T-cell (primary cell): ENCODE measurements at places on chromosomes 11 and 22. TPM values are rescaled to one million over a fixed set of nuclear protein-coding genes. Genes with fewer than 3 reads are reported as not detected.

DNA sequence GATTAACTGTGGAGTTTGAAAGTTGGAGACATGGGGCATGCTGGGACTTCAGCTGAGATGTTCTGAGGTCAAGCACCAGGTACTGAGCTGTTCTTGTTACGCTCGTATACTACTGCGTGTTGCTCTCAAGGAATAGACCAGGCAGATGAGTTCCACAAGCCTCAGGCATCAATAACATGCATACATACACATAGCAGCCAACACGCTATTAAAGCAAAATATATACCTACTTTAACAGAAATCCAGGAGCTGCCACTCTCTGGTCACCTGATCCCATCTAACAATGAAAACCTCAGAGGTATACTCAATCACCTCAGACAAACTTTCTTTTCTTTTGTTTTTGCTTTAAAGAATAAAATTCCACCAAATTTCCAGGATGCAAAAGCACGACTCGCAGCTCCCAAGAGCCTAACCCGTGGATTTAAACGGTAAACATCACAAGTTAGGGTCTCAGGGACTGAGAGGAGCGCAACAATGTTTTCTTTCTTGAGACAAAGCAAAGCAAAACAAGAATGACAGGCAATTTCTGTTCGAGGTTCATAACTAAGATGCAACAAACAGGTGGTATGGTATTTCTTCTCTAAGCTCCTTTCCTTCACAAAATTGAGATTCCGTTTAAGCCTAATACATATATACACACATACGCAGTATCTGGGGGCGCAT, 16.5 kb downstream of the BLID start:
- DNase-seq = no peak

DNA sequence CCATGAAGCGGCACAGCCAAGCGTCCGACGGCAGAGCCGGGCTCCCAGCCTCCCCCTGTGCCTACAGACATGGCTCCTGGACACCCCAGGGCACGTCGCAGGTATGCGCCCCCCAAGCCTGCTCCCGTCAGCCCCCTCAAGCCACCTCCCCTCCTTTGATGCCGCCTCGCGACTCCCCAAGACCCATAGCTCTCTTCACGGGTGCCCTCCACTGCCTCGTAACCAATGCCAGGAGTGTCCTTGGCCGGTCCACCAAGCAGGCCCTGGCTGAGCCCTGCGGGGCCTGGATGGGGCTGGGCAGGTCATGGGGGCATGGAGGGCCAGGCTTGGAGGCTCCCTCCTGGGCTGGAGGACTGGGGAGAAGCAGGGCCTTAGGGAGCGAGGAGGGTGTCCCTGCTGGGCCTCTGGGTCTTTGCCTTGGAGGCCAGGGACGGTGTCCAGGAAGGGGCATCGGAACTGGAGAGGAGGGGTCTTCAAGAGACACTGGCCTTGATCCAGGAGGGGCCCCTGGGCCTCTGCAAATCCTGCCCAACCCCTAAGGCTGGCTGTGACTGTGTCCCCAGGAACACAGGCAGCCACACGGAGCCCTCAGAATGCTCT, 9.2 kb downstream of the ANO9 start:
- no peak for DNase-seq

GRCh38 chr11:64543818-64544217, 47.2 kb upstream of the SLC22A12 start:
- no peak for DNase-seq

GRCh38 chr11:72789493-72790131, 4.2 kb downstream of the STARD10 start:
- DNase-seq = no peak

DNA sequence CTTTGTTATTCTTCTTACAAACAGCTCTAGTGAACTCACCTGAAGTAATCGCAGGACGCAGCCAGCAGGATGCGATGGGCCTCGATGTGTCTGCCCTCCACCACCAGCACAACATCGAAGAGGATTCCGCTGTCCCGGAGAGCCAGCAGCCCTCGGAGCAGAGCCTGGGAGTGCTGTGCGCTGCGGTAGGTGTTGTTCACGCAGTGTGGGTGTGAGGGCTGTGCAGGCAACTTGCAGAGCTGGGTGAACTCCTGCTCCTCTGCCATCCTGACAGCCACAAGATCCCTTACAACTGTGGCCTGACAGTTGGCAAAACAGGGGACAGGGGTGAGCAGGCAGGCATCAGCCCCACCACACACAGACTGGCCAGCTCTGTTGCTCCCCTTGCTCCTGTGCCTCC, 6.6 kb downstream of the KLHL22 start:
- no peak for DNase-seq

DNA sequence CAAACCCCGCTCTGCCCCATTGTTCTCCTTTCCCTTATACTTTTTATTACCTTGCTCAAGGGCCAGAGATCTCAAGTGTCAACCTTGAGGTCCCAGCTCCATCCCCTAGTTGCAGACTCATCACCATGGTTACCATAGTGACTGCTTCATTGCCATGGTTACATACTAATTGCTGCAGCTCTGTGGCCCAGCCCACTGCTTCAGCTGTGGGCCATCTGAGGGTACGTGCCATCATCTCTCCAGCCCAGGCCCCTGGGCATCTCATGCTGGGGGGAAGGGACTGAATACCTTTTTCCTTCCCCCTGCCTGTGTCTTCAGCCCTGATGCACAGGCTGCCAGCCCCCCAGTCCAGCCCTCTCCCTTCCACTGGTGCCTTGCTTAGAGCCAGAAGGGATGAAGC, 22.2 kb downstream of the TREH start:
- no peak for DNase-seq

DNA sequence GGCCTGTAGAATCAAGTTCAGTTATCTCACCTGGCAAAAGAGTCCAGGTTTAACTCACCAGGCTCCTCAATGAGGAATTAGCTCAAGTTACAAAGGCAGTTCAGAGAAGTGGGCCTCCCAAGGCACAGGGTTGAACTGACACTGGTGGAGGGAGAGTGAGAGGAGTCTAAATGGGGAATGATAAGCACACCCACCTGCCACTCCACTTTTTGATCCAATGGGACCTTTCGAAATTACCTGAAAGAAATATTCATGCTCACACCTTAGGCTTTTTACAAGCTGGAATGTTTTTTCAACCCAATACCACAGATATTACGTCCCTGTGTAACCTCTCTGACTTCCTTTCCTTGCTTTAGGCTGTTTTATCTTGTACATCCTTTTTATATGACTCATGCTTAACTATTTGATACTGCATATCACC, 642.7 kb upstream of the TENM4 start:
- no peak for DNase-seq

NNMT gene
- total RNA-seq = not detected

CLP1 gene
- total RNA-seq = 14.5 TPM
